Kidney tubule cell (primary cell): ENCODE measurements at places on chromosomes 5 and 9.

DNA sequence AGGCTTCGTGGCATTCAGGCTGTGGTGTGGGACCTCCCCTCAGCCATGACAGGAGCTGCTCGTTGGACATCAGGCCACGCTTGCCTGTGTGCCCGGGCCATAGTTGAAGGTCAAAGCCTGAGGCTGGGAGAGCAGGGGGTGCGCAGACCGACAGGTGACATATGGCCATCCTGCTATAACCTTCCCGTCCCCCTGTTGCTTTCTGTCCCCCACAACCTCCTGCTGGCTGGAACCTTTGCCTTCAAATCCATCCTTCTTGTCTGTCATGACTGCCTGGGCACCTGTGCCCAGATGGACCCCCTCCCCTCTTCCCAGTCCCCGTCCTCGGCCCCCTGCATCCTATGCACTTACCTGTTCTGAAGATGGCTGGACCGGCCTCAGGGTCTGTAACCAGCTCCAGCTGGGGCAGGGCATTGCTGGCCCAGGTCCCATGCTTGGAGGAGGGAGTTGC, 83.2 kb downstream of the WNK2 start:
- no peak for DNase-seq

DNA sequence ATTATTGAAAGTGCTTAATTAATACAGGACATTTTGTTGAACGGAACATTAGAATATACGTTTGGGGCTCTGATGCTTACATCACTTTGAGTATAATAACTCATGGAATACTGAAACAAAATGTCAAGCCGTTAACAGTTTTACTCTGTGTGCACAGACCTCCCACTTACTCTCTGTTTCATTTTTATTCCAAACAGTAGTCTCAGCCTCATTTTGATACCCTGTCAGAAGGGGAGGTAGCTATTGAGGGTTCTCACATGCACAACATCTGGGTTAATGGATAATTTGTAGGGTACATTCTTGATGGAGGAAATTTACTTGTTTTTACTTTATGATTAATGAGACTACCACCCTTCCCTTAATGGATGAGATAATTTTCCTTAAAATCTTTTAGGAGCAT, 59.0 kb downstream of the SCAMP1 start:
- no peak for DNase-seq

- no peak for DNase-seq
Observed at GRCh38 chr5:27594141-27594540, 555.8 kb upstream of the CDH9 start.

GRCh38 chr9:88874391-88874790, 116.9 kb upstream of the S1PR3 start:
- DNase-seq = no peak

GRCh38 chr5:61586096-61587084, 254.3 kb downstream of the ZSWIM6 start:
- DNase-seq = no peak

DNA sequence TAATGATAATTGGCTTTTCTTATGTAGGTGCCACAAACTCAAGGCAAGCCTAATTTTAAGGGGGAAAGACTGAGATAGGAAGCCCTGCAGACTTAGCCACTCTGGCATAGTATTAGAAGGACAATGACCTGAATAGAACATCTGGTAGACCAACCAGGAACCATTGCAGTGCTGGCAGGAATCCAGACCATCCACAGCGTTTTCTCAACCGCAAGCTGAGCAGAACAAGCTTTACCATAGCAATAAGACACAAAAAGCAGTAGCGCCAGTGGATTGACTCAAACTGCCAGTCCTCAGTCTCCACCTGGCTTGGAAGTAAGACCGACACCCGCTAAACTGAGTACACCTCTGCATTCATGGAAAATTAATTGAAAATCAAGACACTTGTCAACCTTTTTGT, 141.3 kb upstream of the LPAR1 start:
- DNase-seq = peak; percentile 29

GRCh38 chr9:4985386-4986266, 554 bp downstream of the JAK2 start:
- DNase-seq = peak; percentile 61

DNA sequence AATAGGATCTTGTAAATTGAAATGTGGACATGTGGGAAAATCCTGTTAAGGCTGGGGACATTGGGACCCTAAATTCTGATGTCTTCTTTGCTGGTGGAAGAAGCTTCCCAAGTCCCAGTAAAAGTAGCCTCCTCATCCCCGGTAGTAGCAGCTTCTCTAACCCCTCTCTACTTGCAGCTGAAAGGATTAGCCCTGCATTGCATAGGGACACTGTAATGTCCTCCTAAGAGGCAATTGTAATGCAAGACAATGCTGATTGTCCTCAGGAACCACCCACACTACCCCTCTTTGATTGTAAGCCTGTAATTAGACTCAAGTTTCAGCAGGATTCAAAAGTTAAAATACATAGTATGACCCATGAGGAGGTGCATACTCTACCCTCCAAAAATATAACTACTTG, 1938.4 kb upstream of the C9orf72 start:
- no peak for DNase-seq

DNA sequence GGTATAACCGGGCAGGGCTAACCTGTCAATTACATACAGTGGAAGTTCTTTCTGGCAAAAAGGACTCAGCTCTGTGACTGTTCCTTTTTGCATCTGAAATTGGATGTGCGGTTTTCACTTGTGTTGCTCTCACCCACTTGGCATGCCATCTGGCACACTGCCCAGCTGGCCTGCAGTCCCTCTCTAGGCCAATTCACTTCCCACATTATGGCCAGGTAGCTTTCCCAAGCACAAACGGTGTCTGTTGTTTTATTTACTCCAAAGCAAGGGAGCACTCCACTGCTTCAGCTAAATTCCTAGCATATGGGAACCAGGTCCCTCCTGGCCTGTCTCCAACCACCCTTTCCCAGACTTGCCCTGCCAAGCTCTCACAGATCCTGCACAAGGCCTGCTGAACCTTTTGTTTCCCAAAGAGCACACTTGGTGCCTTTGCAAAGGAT, 132.5 kb downstream of the SEMA6A start:
- DNase-seq = peak; percentile 97

DNA sequence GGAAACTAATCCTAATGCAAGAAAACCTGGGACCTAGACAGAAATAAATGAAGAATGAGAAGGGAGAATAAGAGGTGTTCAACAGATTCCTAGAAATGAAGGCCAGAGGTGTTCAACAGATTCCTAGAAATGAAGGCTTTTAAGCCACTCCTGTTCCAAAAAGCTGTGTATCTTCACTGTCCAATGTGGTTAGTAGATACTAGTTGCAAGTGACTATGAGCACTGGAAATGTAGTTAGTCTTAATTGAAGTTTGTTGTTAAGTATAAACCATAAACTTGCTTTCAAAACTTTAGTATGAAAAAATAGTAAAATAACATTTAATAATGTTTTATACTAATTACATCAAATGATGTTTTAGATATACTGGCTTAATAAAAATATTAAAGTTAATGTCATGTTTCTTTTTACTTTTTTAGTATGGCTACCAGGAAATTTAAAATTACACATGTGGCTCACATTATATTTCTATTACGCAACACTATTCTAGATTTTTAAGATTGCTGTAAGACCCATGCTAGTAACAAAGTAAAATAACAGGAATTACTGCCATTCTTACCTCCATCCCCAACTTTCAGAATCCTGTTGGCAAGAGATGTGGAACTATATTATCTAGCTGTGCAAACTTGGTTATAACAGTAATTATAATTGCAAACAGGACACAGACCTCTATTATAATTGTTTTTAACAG, 57.5 kb downstream of the RICTOR start:
- DNase-seq = no peak

- DNase-seq = no peak
Observed at GRCh38 chr9:94911986-94912635, 185.6 kb downstream of the AOPEP start.

- no peak for DNase-seq
Observed at GRCh38 chr5:143023411-143024096, 253.4 kb downstream of the ARHGAP26 start.

DNA sequence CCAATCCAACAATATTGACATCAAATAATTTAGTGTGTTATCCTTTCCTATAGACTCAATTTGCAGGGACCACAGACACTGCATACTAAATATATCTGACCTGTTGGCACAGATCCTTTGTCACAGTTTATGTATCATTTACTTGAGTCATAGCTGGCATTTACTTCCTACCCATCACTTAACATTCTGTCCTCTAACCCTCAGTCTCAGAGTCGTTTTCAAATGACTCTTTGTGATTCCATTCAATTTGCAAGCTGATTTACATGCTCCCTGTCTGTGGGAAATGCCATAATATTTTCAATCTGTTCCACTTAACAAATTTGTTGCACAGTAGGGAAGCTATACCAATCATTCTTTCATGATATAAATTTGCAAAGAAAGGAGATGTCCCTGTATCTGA, 265.7 kb upstream of the EDIL3 start:
- no peak for DNase-seq

- DNase-seq = no peak
Observed at GRCh38 chr5:102271759-102272158, 24.3 kb downstream of the SLCO4C1 start.

- DNase-seq = no peak
Observed at GRCh38 chr5:35762368-35762767, 94.3 kb upstream of the IL7R start.

DNA sequence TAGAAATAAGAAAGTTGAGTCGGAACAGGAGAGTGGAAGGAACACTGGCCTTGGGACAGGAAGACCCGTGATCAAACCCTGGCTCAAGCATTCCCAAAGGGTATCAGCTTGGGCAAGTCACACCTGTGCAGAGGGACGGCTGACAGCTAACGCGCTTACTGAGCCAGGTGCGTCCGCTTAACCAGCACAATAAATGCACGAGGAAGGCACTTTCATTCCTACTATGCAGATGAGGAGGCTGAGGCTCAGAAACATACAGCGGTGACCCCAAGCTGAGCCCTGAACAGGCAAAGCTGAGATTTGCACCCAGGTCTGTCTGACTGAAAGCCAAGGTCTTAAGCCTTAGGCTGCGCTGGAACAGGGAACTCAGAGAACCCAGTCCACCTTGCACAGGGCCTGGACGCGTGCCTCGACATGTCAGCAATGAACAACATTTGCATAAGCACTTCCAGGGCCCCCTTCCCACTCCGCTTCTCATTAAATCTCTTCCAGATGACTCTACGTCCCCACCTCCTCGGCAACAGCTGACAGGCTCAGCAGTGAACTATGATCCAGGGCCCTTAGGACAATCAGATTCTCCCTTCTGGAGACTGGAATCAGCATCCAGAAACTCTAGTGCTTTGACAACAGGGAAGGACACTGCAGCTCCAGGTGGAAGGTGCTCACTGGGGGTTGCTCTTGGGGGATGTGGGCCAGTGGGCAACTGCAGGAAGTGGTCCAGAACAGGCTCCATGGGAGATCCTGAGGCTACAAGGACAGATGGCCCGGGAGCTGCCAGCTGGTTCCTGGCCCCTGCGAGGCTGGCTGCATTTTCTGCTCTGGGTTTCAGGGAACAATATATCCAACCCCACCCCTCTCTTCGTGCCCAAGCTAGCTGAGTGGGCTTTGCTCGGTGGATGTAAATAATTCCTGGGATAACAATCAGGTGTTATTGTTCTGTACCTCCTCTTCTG, 35.2 kb downstream of the SH3PXD2B start:
- no peak for DNase-seq

GRCh38 chr5:17256171-17256570, 38.7 kb downstream of the BASP1 start:
- DNase-seq = no peak

DNA sequence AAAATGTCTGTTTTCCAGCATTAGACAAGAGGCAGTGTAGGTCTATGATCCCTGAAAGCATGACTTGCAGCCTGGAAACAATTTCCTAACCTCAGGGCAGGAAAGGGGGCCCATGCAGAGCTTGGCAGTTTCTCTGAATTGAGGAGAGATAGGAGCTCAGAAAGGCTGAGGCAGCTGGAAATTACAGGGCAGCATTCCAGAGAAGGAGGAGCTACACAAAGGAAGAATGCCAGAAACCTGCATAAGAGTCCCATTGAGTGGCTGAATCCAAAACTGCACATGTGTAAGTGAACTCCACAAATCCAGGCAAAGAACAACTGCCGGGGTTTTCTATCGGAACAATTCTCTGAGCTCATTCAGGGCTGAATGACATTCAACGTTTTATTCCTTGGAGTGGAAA, 346.8 kb downstream of the PIK3R1 start:
- DNase-seq = peak; percentile 57

DNA sequence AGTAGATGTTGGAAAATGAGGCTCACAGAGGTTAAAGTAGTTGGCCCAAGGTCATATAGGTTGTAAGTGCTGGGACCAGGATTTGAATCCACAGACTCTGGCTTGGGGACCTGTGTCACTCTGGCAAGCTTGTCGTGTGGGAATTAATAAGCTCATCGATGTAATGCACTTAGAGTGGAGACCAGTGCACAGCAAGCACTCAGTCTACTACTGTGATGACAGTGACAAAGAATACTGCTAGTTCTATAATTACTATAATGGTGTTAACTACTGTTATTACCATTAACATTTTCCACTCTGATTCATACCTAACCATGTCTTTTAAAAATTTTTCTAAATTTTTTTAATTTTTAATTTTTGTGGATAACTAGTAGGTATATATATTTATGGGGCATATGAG, 12.8 kb downstream of the PAM start:
- no peak for DNase-seq

- no peak for DNase-seq
Observed at GRCh38 chr9:126489581-126490213, 124.0 kb upstream of the LMX1B start.

- DNase-seq = peak; percentile 58
Observed at GRCh38 chr9:35510383-35510753, 20.5 kb downstream of the RUSC2 start.

GRCh38 chr5:88884608-88884877, 1.6 kb upstream of the MEF2C start:
- DNase-seq = no peak

DNA sequence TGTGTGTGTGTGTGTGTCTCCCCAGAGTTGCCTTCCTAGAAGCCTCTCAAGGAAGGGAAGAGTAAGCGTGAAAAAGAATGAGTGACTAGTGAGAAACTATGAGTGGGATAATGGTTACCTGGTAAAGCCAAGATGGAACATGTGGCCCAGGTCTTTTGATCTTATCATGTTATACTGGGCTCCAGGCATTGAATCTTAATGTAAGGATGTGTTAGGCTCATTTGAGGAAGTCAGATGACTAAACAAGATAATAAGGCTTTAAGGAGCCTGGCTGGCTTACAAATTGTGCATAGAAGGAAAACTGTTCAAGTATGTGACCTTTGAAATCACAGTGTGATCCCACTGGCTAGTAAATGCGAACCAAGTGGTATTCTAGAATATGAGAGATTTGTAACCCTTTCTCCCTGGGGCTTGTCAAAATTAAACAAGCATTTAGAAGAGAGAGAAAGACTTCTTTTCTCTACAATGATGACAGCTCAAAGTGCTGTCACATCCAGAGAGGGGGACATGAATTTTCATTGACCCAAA, 29.9 kb upstream of the HMHB1 start:
- DNase-seq = no peak

- DNase-seq = no peak
Observed at GRCh38 chr5:83503662-83504061, 32.1 kb downstream of the VCAN start.

DNA sequence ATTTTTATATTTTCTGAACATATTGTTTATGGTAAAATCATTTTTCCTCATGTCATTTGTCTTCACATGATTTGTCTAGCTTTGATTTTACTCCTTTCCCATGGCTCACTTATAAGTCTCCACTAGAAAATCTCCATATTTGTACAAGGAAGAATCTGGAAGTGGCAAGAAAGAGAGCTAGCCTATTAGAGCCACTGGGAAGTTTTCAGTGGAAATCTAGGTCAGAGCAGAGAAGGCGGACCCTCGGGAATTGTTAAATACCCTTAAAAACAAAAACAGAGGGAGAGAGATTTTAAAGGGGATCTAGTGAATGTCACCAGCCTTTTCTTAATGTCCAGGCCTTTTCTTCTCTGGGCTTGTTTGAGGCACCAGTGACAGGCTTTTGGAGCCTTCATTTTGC, 56.6 kb downstream of the GRAMD2B start:
- no peak for DNase-seq
